ENCODE measurements at places on chromosomes 1 and 21. TPM values are rescaled to one million over a fixed set of nuclear protein-coding genes. Genes with fewer than 3 reads are reported as not detected.

Gene IFI44L
- 0.28 TPM for total RNA-seq

Gene GNG4
- 15.4 TPM for total RNA-seq

Gene RIPPLY3
- total RNA-seq = 0.39 TPM

Gene SLC44A3
- total RNA-seq = 1.6 TPM

Gene TMEM269
- total RNA-seq = 0.05 TPM

Gene ANKRD65
- total RNA-seq = 0.03 TPM

Gene AGMAT
- total RNA-seq = 6.7 TPM

Gene OR6K3
- not detected for total RNA-seq

Gene ERVH48-1
- not detected for total RNA-seq

Gene ASTN1
- total RNA-seq = not detected

Gene MNDA
- total RNA-seq = not detected

Gene ADAM30
- not detected for total RNA-seq

Gene ERG
- 0.06 TPM for total RNA-seq

Gene PRDM16
- total RNA-seq = 0.18 TPM

Gene MCOLN3
- 3.6 TPM for total RNA-seq

Gene VHLL
- total RNA-seq = not detected

Gene ARHGAP30
- total RNA-seq = 0.09 TPM

Gene SLC22A15
- total RNA-seq = 0.58 TPM

Gene RHOU
- total RNA-seq = 18.4 TPM

Gene TRIM46
- total RNA-seq = 2.0 TPM

Gene VANGL2
- 0.71 TPM for total RNA-seq

Gene RHBDL2
- 1.9 TPM for total RNA-seq

Gene CD5L
- not detected for total RNA-seq

Gene CD34
- 0.02 TPM for total RNA-seq

Measured in A549 treated with AZD2906 at 1 μM for 4 hours (cell line).